ENCODE measurements at places on chromosomes 3 and 15. TPM values are rescaled to one million over a fixed set of nuclear protein-coding genes. Genes with fewer than 3 reads are reported as not detected.

Gene CYP1A1
- polyA plus RNA-seq = not detected

Gene C2CD4A
- 0.33 TPM for polyA plus RNA-seq

Gene DALRD3
- polyA plus RNA-seq = 78.5 TPM

Gene TRPM1
- 0.07 TPM for polyA plus RNA-seq

Gene A4GNT
- polyA plus RNA-seq = 1.8 TPM

DNA sequence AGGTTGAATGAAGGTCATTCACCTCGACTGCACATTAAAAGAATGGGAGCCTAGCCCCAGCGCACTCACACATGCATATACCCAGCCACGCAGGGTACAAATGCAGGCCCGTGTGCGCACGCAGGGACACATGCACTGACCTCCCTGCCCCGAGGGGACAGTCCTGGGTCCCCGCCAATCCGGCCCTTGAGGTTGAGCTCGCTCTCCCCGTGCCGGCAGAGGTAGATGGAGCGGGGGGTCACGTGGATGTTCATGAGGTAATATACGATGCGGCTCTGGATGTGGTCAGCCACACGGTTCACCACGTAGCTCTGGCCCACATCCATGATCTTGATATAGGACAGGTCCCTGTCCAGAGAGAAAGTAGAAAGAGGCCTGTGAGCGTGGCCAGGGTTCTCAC is 20.5 kb downstream of the PFKFB4 start:
- DNase-seq = no peak

DNA sequence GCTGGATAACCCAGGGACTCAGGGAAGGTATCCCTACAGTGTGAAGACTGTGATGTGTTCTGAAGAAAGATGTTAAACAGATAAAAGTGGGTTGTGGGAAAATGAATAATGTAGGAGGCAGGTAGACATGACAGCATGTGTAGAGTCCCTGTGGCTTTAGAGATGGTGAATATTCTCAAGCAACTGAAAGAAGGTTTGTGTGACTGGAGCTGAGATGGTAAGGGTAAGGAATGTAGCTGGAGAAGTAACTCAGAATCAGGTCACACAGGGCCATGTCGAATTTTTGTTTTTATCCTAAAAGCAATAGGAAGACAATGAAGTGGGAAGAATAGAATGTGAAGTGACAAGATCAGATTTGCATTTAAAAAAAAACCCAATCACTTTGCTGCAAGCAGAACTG is 53.7 kb upstream of the TRPC1 start:
- no peak for DNase-seq

DNA sequence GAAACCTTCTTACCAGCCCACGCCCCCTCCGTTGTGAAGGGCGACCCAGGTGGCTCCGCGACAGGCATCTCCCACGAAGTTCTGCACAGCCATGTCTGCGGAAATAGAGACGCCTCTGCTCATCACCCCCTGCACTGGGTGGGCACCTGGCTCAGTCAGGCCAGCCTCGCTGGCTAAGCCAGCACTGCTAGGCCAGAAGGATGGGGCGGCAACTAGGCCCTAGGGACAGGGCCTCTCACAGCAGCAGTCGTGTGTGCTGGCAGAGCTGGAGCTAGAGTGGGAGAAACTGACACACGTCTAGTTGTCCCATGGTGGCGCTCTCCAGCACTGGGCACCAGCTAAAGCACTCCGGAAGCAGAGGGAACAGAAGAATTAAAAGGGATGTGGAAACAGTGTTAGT is 12.5 kb upstream of the ZXDC start:
- DNase-seq = no peak

- DNase-seq = no peak
Measured at GRCh38 chr15:68145706-68146105, 59.4 kb downstream of the CALML4 start.

- peak; percentile 64 for DNase-seq
Measured at GRCh38 chr15:82709421-82710207, at the start of gene AP3B2. Gene AP3B2, minus strand, starts transcription at chr15:82709875. Its CDS starts 169 bp downstream, at chr15:82709706.

GRCh38 chr3:72904163-72904562 is 16.3 kb downstream of the GXYLT2 start:
- peak; percentile 63 for DNase-seq

- no peak for DNase-seq
Measured at GRCh38 chr3:181888234-181888633, 176.5 kb downstream of the SOX2 start.

DNA sequence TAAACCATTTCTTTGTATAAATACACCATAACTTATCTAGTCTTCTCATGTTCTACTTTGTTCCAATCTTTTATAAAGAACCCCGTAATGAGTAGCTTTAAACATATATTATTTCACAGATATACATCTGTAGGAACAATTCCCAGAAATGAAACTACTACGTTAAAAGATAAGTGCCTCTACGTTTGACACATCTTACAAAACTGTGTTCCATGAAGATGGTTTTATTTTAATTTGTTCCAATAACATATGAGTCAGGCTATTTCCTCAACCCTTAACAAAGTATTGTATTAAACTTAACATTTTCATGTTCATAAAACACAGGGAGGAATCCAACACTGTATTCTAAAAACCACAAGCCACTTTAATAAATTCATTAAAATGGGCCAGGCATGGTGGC is 52.9 kb downstream of the TRPM7 start:
- no peak for DNase-seq

GRCh38 chr3:46469680-46470357 is 5.1 kb upstream of the LTF start:
- DNase-seq = no peak

DNA sequence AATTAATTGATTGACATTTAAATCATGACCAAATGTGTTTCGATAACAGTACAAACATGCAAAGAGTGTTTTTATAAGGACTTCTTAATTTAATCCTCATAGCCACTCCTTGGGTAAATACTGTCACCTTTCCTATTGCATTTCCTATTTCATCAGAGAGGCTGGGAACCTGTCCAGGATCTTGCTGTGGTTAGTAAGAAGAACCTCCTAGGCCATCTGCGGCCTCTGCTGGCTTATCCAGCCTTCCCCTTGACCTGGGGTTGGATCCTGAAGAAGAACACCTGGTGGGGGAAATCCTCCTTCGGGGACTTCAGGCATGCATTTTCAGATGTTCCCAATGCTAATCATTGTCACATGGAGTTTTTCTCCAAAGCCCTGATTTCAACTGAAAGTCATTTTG is 25.5 kb downstream of the GLDN start:
- no peak for DNase-seq

- DNase-seq = no peak
Measured at GRCh38 chr15:62879770-62880169, 162.8 kb upstream of the TPM1 start.

DNA sequence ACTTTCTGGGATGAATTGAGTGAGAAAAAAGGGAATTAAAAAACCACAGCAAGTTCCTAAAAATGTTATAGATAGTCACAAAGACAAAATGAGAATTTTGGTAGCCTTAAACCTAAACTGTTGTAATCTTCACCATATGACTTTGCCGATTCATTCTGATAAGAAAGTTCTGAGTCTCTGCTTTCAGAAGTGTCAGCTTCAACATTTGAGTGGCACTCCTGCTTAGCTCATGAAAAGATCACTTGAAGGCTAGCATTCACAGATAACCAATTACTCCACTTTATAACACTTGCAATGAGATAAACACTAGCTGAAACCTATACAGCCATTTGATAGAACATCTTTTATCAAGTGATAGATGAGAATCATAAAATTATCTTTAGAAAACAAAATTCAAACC is 288.1 kb upstream of the POU1F1 start:
- no peak for DNase-seq

- DNase-seq = no peak
Measured at GRCh38 chr3:186340204-186340603, 21.8 kb downstream of the DGKG start.

- no peak for DNase-seq
Measured at GRCh38 chr15:49628379-49628778, 7.5 kb downstream of the DTWD1 start.

- DNase-seq = no peak
Measured at GRCh38 chr15:76994971-76995945, at the start of gene PSTPIP1. Gene PSTPIP1, plus strand, starts transcription at chr15:76995126. Its CDS starts 448 bp downstream, at chr15:76995574.

- DNase-seq = no peak
Measured at GRCh38 chr15:27241943-27242342, 271.0 kb downstream of the GABRG3 start.

DNA sequence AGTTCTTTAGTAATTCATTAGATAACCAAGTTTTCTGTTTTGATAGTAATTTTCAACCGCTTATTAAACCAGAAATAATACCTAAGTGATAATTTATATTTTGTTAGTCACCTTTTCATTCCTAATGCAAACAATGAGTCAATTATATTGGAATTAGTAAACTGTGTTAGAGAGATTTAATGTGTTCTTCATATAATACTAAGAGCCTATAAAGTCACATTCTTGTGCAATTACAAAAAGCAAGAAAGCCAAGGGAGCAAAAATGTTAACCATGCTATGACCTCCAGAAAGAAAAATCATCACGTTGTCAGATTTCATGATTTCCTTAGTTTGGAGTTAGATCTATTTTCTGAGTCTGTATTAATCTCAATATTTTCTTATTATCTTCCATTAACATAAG is 108.8 kb upstream of the SAMMSON start:
- no peak for DNase-seq

DNA sequence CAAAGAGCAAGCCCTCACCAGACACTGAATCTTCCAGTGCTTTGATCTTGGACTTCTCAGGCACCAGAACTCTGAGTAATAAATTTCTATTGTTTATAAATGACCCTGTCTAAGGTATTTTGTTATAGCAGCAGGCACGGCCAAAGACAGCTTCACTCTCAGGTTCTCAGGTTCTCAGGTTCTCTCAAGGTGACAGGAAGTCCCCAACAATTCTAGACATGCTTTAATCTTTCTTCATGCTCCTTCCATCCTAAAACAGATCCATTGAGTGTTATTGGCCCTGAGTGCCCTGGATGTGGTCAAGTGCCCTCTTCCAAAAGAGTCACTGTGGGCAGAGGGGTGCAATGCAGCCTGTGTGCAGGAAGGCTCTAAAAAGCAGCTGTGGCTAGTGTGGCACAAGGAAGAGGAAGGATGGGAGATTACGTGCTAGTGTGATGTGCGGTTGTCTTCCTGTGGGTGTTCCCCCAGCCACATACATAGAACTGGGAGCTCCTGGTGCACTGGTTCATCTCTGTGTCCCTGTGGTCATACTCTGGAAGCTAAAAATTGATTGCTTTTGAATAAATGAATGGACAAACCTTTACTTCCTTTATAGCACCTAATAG is 11.0 kb upstream of the RAB7A start:
- DNase-seq = no peak

- DNase-seq = no peak
Measured at GRCh38 chr3:35675206-35675605, 35.9 kb downstream of the ARPP21 start.

DNA sequence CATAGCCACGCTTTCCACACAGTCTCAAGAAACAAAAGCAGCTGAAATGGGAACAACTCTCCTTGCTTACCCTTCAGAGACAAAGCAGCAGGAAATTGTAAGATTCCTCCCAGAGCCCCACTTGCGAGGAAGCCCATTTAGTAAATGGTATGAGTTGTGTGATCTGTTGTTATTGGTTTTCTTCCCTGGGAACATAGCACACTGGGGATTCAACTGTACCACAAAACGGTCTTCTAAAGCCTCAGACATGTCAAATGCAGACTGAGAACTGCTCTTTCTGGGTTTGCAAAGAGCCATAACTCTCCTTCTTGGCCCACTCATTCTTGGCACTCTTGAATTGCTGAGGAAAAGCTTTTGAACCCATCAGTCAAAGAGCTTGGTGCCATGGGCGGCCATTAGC is 101.0 kb upstream of the COL8A1 start:
- no peak for DNase-seq

- DNase-seq = peak; percentile 73
Measured at GRCh38 chr15:63891079-63891767, 57.5 kb upstream of the HERC1 start.
